ENCODE measurements at places on chromosomes 2 and 18. TPM values are rescaled to one million over a fixed set of nuclear protein-coding genes. Genes with fewer than 3 reads are reported as not detected.

- no peak for DNase-seq
Observed at GRCh38 chr2:132667706-132668105, 2.3 kb downstream of the LYPD1 start.

- no peak for DNase-seq
Observed at GRCh38 chr18:49013291-49013691, 62.5 kb upstream of the SMAD7 start.

GRCh38 chr18:23512641-23513040, 9.3 kb downstream of the RMC1 start:
- DNase-seq = no peak

GRCh38 chr2:160367887-160368286, 125.7 kb downstream of the RBMS1 start:
- DNase-seq = peak; percentile 94

GRCh38 chr2:219591091-219591490, 6.6 kb upstream of the STK11IP start:
- no peak for DNase-seq

- no peak for DNase-seq
Observed at GRCh38 chr2:236646441-236646840, 76.8 kb downstream of the ACKR3 start.

GRCh38 chr18:48321536-48321935, 87.6 kb downstream of the ZBTB7C start:
- no peak for DNase-seq

Gene FER1L5
- 0.20 TPM for polyA plus RNA-seq

DNA sequence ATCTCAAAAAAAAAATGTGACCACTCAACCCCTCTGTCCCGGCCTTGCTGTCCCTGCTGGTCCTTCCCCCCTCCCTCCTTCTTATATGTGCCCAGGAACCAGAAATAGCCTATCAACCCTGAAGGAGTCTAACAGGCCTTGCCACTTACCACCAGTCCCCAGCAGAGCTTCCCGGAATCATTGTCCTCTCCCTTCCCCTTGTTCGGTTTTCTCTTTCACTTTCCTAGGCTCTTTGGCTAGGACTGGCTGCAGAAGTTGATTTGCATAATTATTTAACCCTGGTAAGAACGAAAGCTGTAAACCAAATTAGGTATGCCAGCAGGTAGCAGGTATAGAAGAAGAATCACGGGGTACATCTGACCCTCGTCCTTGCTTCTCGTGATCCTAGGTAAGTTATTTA, 72.6 kb upstream of the ZNF532 start:
- no peak for DNase-seq

DNA sequence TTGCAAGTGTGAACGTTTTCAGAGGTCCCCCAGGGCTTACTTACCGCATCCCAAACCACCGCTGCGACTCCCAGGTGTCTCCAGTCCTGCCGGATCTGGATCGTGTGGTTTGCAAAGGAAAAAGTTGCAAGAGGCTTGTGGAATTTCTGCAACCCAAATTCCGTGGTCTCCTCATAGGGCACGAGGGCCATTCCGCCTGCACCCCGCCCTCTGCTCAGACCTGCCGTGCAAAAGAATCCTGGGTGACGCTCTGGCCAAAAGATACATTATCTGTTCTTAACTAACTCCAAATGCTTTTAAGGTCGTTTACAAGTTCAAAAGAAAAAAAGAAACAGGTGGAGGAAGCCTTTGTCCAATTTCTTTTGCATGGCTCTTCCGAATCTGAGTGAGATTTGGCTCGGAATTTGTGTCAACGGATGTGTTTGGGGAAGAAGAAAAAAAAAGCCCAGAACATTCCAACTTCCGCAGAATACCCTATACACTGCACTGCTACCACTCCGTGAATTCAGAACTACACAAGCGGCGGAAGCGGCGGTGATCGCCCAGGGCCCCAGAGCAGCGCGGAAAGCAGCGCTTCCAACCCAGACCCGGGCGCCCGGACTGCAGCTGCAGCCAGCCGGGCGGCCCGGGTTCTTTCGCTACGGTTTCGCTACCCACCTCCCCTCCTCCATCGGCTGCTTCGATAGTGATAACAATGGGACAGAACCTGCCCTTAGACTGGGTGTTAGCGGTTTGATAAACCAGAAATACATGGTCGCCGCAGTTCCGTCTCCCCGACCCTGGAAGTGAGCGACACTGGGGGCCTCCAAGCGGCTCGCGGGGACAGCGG, 795 bp downstream of the METTL21A start:
- no peak for DNase-seq

DNA sequence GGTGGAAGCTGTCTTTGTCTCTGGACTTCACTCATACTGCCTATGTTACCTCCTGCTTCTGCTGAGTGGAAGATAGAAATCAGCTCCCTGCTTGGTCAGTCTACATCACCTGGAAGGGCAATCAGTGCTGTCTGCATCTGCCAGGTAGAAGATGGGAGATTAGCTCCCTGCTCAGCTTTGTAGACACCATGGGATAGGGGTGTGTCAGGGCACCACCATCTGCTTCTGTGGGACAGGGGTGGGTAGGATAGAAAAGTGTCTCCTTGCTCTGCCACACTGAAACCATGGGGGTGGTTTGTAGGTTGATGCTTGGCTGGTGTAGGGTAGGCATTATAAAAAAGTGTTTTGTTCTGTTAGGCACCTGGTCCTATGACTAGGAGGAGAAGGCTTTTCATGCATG, 34.1 kb downstream of the STARD6 start:
- DNase-seq = no peak

Gene LINC00305
- not detected for polyA plus RNA-seq

Gene SMC6
- 18.3 TPM for polyA plus RNA-seq

DNA sequence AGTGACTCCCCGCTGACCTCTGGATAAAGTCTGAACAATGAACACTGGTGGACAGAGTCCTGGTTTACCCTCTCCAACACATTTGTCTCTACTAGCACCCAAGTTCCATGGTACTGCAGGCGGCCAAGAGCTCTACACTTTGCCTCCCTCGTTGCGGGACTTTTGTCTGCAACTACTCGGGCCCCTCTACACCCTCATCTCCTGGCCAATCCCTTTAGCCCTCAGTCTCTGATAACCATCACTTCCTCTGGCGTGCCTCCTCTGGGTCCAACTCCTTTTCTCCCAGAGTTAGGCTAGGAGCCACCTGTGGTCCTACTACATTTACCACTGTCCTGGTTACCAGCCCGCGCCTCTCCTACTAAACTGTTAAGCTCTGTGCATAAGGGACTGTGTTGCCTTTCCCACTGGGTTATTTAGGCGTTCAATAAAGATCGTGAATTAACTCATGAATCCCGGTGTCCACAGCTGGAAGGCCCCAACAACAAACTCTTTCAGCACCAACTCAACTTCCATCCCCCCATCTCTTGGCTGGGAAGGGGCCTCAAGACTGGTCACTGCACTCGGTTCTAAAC, 757 bp downstream of the HDHD2 start:
- no peak for DNase-seq

GRCh38 chr2:69946351-69947324, 14.8 kb downstream of the ASPRV1 start:
- DNase-seq = no peak

DNA sequence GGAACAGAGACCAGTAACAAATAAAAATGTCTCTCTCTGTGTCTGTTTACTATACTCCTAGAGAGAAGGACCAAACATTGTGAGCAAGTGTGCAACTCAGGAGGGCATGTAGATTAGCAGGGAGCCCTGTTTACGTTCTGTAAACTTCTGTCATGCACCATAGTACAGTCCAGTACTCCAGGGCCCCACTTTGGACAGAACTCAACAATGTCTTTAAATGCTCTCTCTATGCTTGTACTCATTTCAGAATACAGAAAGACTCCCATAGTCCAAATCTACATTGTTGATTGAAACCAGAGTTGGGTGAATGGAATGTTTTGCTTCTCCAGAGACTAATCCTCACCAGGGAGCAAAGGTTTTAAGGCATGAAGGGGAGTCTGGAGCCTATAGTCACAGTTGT, 934.8 kb downstream of the NRXN1 start:
- DNase-seq = no peak

- peak; percentile 85 for DNase-seq
Observed at GRCh38 chr2:204538182-204539018, 6.9 kb upstream of the PARD3B start.

DNA sequence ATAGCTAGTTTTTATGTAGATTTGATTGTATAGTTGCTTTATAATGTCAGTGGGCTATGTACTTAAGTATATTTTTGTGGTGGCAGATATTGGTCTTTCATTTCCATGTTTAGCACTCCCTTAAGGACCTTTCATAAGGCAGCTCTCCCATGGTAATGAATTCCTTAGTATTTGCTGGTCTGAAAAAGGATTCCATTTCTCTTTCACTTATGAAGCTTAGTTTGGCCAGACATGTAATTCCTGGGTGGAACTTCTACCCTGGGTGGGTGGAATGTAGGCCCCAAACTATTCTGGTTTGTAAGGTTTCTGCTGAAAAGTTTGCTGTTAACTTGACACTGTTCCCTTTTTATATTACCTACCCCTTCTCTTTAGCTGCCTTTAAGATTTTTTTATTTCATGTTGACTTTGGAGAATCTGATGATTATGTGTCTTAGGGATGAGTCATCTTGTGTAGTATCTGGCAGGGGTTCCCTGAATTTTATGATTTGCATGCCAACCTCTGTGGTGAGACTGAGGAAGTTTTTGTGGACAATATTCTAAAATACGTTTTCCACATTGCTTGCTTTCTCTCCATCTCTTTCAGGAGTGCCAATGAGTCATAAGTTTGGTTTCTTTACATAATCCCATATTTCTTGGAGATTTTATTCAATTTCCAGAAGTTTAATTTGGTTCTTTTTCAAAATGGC, 65.4 kb upstream of the VRK2 start:
- no peak for DNase-seq

Gene RAX
- not detected for polyA plus RNA-seq

DNA sequence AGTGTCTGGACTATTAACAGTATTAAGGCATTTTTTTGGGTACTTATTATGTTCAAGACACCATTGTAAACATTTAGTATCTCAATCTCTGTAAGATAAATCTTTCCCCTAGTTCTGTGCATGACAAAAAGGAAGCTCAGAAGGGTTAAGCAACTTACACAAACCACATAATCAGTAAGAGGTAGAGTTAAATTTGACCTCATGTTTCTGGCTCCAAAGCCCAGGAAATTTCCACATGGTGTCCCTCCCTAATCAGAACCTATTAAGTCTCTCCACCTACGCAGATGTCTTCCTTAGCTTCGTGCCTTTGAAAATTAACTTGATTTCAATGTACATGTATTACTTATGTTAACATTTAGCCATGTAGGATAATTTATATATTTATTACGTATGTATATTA, 2.0 kb downstream of the MFSD6 start:
- DNase-seq = no peak

DNA sequence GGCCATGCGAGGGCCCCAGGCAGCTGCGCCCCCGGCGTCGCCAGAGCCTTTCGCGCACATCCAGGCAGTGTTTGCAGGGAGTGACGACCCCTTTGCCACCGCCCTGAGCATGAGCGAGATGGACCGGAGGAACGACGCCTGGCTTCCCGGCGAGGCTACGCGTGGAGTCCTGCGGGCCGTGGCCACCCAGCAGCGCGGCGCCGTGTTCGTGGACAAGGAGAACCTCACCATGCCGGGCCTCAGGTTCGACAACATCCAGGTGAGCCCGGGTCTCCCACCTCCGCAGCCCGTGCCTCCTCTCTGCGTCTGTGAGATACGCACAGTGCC, 8.9 kb downstream of the TRAPPC12 start:
- DNase-seq = no peak

Gene BOLL
- not detected for polyA plus RNA-seq

GRCh38 chr18:78054801-78055200, 805.2 kb downstream of the GALR1 start:
- no peak for DNase-seq

- DNase-seq = no peak
Observed at GRCh38 chr2:159855557-159856061, 57.6 kb upstream of the CD302 start.

Gene IL1F10
- not detected for polyA plus RNA-seq

Gene SERPINB4
- polyA plus RNA-seq = not detected

GRCh38 chr18:56431551-56431950, 206.8 kb downstream of the TXNL1 start:
- no peak for DNase-seq

Gene CPO
- 0.12 TPM for polyA plus RNA-seq

Gene NPPC
- polyA plus RNA-seq = not detected

- DNase-seq = no peak
Observed at GRCh38 chr2:219404954-219405353, 13.2 kb upstream of the DES start.

DNA sequence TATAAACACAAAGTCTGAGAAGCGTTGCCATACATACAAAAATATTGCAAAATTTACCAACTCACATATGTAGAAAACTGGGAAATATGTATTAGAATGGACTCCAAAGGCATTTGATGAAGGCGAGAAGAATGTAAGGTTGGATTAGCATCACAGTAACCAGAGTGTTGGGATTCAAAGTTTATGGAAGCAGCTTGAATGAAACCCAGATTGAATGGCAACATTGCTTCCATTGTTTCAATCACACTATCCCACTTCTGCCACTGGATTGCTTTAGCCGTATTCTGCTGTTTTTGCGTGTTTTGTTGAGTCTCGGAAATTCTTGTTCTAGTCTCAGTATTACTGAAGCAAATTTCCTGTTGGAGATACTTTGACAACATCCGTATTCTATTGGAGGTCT, 609.0 kb upstream of the LRATD1 start:
- DNase-seq = no peak

GRCh38 chr2:241140445-241140840, 8.8 kb downstream of the PASK start:
- DNase-seq = no peak

GRCh38 chr2:105803773-105804172, 59.1 kb downstream of the NCK2 start:
- DNase-seq = no peak

- DNase-seq = no peak
Observed at GRCh38 chr2:86520153-86520552, 43.1 kb downstream of the CHMP3 start.

Gene GALNT13
- polyA plus RNA-seq = not detected

Gene PDIA6
- 345 TPM for polyA plus RNA-seq

DNA sequence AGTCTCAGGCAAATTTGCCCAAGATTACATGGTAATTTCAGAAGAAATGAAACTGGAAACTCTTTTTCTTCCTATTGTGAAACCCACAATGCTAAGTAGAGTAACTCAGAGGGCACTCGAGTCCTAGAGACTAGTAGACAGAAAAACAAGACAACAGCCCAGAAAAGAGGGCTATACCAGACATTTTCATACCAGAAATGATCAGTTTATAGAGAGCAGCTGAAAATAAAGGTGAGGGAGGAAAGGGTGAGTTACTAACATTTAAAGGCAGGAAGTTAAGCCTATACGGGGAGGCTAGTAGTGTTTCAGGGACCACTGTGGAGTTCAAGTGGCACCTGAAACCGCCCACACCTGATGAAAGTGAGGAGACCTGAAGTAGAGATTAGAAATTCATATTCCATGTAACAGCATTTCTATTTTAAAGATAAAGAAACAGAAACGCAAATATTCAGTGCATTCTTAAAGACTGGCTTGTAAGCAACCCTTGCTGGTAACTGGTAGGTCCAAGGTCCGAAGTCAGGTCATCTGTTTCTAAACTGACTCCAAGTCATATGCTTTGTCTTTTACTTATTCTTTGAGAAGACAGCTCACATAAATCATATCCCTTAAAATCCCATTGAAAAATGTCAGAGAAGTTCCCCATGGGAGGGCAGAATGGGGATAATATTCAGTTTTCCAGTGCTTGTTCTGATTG, 145.1 kb upstream of the ITGB6 start:
- no peak for DNase-seq

- no peak for DNase-seq
Observed at GRCh38 chr2:37223131-37223530, 8.3 kb downstream of the CEBPZ start.

GRCh38 chr2:237624565-237624964, 2.8 kb upstream of the LRRFIP1 start:
- no peak for DNase-seq

All from AG04450 (cell line).